ENCODE measurements at places on chromosomes 3 and 15. TPM values are rescaled to one million over a fixed set of nuclear protein-coding genes. Genes with fewer than 3 reads are reported as not detected.

Gene GMPPB
- 51.2 TPM for total RNA-seq

Gene LRRIQ4
- total RNA-seq, result not detected

Gene SLC28A1
- not detected for total RNA-seq

Gene MYLK
- 23.4 TPM for total RNA-seq

Gene ADAMTS7
- total RNA-seq, result 4.6 TPM

Gene MOBP
- not detected for total RNA-seq

Gene TRIM42
- total RNA-seq, result not detected

Gene ZNF197
- total RNA-seq, result 10.6 TPM

Measured in epithelial cell of umbilical artery (primary cell).